ENCODE measurements at places on chromosomes 16 and 17.
A peak's percentile ranks its signal among the peaks of the same experiment; 100 is the strongest.

GRCh38 chr17:48100591-48101011 is 677 bp downstream of the CBX1 start:
- no peak for DNase-seq

- no peak for DNase-seq
Measured at GRCh38 chr16:918741-919657, 51.8 kb downstream of the LMF1 start.

GRCh38 chr17:6365200-6365943 is 69.5 kb downstream of the AIPL1 start:
- DNase-seq = no peak

- no peak for DNase-seq
Measured at GRCh38 chr16:16871196-16871595, 492.3 kb downstream of the NPIPA7 start.

DNA sequence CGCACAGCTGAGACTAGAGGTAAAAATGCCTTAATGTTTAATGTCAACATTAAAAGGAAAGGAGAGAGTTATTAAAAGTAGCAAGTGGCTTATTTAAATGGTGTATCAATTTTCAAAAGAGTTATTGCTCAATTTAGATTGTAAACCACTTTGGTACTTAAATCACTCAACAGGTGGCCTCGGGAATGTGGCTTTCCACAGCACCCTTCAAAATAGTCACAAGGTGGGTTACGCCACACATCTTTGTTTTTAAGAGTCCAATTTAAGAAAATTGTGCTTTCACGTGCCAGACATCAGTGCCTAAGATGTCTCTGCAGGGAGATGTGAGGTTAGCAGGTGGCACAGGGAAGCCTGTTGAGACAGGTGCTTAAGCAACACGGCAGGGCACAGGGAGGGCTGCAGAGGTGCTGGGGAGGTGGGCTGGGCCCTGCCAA is 27.5 kb upstream of the ADCY7 start:
- no peak for DNase-seq

GRCh38 chr17:35577830-35578196 is 558 bp downstream of the PEX12 start:
- no peak for DNase-seq

GRCh38 chr16:75222271-75222783 is 3.5 kb downstream of the CTRB1 start:
- DNase-seq = no peak

DNA sequence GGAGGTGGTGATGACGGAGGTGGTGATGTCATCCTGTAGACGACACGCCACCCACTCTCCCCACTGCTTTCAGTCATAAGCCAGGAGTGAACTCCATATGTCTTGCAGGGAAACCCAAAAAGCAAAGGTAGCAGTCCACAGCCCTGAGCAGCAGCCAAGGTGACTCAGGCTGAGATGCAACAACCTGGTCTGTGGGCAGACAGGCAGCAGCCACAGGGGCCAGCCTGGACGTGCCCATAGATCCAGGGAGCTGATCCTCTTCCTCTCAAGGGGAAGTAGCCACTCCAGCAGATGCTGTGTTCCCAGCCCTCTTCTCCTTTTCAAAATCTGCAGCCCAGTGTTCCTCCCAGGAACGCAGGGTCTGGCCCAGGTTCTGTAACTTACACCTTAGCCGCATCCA is 17.3 kb upstream of the CIITA start:
- no peak for DNase-seq

- DNase-seq = no peak
Measured at GRCh38 chr16:49601576-49601975, 228.0 kb downstream of the C16orf78 start.

- DNase-seq = no peak
Measured at GRCh38 chr17:61408151-61409041, 8.8 kb downstream of the TBX2 start.

DNA sequence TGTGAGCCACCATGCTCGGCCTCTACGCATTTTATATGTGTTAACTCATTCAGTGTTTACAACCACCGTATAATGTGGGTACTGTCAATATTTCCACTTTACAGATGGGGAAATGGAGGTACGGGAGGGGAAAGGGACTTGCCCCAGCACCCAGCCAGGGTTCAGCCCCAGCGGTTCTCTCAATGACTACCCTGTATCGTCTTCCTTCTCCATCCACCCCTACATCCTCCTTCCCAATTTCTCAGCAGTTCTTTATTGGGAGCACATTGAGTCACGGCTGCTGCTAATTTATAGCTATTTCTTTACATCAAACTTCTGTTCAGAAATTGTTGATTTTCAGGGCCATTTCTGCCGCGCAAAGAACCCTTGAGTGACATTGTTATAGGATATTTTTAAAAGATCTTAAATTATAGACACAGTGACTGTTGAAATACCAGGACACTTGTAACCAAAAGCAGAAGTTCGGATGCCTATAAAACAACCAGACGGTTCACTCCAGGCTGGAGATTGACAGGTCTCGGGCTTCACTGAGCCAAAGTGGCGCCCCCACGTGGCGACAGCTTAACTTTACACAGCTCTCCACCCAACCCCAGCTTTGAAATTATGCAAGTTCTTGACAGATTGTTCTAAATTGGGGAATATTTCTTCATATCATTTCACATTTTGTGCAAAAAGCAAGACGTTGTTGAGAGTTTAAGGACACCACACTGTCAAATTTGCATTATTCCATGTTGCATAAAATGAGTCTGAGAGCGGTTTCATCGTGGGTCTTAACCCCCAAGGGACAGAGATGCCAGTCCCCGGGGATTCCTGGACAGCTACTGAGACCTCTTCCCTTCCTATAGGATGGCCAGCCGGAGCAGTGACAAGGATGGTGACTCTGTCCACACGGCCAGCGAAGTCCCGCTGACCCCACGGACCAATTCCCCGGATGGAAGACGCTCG is 11.8 kb downstream of the SYT17 start:
- DNase-seq = no peak

DNA sequence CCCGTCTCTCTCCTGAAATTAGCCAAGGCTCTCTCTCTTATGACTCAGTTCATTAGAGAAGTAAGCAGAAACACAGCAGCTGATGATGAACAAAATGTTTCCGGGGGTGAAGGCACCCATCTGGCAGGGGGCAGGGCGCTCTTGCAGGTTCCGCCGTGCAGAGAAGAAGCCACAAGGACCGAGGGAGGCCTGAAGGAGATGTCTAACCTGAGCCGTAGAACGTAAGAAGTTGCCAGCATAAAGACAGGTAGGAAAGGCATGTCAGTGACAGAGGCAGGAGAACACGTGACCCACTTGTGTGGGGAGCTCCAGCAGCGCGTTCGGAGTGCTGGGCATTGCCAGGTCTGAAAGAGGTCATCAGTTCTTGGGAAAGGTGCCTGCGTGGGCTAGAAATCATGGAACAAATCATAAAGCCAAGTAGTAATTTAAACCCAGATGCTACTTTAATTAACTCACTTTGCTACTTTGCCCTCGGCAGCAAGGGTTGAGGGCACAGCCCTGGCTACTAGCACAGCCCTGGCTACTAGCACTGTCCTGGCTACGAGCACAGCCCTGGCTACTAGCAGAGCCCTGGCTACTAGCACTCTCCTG is 198.6 kb downstream of the RPTOR start:
- DNase-seq = peak; percentile 15

GRCh38 chr17:1711804-1712203 is 1.6 kb upstream of the TLCD2 start:
- no peak for DNase-seq

DNA sequence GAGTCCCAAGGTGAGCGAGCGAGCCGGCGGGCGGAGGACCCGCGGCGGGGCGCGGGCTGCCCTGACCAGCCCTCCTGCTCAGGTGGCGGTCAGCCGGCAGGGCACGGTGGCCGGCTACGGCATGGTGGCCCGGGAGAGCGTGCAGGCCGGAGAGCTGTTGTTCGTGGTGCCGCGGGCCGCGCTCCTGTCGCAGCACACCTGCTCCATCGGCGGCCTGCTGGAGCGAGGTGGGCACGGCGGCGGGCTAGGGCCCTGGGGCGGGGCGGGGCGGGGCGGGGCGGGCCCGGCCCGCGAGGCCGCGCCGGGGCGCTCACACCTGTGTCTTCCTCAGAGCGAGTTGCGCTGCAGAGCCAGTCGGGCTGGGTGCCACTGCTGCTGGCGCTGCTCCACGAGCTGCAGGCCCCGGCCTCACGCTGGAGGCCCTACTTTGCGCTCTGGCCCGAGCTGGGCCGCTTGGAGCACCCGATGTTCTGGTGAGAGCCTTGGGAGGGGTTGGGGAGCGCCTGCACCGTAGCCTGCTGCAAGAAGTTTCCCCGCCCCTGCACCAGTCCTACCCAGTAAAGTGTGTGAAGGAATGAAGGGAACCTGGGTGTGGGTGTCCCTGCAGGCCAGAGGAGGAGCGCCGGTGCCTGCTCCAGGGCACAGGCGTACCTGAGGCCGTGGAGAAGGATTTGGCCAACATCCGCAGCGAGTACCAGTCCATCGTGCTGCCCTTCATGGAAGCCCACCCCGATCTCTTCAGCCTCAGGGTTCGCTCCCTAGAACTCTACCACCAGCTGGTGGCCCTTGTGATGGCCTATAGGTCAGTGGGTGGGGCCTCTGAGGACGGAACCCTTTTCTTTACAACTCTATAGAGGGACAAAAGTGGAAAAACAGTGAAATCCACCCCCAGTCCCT is 802 bp downstream of the SETD6 start:
- no peak for DNase-seq

DNA sequence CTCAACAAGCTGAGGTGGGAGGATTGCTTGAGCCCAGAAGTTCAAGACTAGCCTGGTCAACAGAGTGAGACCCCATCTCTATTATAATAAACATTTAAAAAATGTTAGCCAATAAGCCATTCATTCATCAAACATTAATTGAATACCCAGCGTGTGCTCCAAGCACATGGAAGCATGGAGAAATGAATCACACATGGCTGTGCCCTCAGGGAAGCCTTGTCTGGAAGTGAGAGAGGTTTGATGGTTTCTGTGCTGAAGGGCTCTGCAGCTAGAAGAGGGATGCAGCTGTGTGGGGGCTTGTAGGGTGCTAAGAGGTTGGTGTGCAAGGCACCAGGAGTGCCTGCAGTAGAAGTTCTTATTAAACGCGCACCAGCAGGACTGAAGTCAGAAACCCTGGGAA is 11.2 kb downstream of the CYB5D2 start:
- DNase-seq = no peak

GRCh38 chr17:47946516-47946915 is 5.1 kb downstream of the PNPO start:
- DNase-seq = no peak

DNA sequence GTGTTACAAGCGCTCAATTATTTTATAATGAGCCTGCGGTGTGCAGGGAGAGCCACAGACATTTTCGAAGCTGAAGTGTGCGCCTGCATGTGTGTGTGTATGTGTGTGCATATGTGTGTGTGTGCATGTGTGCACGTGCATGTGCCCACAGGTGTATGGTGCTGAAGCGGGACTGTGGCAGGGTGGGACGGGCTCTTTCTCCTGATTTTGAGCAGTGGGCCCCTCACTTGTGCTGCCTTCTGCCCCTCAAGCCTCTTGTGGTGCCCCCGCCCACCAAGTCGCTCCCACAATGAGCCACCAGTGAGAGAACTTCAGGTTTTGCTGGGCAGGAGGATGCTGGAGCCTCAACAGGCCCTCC is 16.7 kb upstream of the KCNJ12 start:
- no peak for DNase-seq

- DNase-seq = no peak
Measured at GRCh38 chr17:43790311-43790940, 10.2 kb downstream of the CFAP97D1 start.

GRCh38 chr17:74842599-74843351 is 16.9 kb downstream of the GRIN2C start:
- DNase-seq = no peak

GRCh38 chr16:31477220-31478216 is 5.4 kb upstream of the SLC5A2 start:
- DNase-seq = no peak

GRCh38 chr17:43823350-43824084 is 9.4 kb downstream of the MPP3 start:
- DNase-seq = no peak

GRCh38 chr17:42647778-42648177 is 11.3 kb upstream of the TUBG2 start:
- DNase-seq = no peak

DNA sequence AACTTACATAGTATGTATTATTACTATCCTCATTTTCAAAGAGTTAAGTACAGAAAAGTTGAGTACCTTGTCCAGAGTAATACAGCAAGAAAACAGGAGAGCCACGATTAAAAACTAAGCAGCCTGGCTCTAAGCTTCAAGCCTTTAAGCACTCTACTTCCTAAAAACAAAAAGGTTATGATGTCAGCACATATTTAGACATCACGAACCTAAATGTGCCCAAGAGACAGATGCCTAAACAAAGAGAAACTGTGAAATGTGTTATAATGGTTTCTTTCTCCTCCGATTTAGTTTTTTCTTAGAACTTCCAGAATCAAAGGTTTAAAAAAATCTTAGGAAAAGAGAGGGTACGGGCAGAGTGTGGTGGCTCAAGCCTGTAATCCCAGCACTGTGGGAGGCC is 151.0 kb downstream of the VPS53 start:
- DNase-seq = no peak

GRCh38 chr16:17294856-17295255 is 175.9 kb downstream of the XYLT1 start:
- no peak for DNase-seq

GRCh38 chr17:57861790-57862693 is 12.2 kb upstream of the MRPS23 start:
- DNase-seq = no peak

GRCh38 chr17:48564188-48565021 is 13.7 kb downstream of the HOXB4 start:
- DNase-seq = no peak

DNA sequence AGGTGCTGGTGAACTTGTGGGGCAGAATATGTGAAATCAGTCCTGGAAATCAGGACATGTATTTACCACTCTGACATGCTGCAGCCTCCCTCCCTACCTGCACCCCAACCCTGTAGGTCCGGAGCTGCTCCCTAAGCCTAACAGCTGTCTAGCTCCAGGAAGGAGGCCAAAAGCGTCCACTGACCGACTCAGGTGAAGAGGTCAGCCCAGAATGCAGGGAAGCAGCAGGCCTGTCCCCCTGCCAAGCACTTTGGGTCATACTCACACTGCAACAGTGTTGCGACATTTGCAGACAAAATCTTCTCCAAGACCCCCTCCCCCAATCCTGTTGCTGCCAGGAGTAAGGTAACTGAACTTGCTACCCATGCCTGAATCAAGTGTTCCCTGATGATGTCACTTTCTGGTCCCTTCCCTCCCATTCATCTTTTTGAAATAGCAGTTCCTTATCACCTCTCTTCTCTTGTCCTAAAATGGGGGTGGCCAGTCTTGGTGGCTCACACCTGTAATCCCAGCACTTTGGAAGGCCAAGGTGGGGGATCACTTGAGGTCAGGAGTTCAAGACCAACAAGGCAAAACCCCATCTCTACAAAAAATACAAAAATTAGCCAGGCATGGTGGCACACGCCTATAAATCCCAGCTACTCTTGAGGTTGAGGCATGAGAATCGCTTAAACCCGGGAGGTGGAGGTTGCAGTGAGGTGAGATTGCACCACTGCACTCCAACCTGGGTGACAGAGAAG is 1.3 kb upstream of the ACLY start:
- DNase-seq = no peak

Data from stimulated activated CD8-positive, alpha-beta memory T cell treated with anti-CD3 and anti-CD28 coated beads, Interleukin-7, amount 100 ng/mL, for 1 hour (primary cell).